ENCODE measurements at places on chromosomes 2 and 18. TPM values are rescaled to one million over a fixed set of nuclear protein-coding genes. Genes with fewer than 3 reads are reported as not detected.

CRYBA2 gene
- total RNA-seq = 179 TPM

GATA6 gene
- 39.8 TPM for total RNA-seq

SERPINB2 gene
- total RNA-seq = 45.2 TPM

TMEM178A gene
- 9.3 TPM for total RNA-seq

GTF3C2 gene
- 74.2 TPM for total RNA-seq

GRCh38 chr18:48460929-48461583, 51.9 kb upstream of the ZBTB7C start:
- DNase-seq = no peak

- no peak for DNase-seq
Observed at GRCh38 chr2:38168710-38169480, 92.9 kb upstream of the CYP1B1 start.
